ENCODE measurements at places on chromosomes 13 and 19. TPM values are rescaled to one million over a fixed set of nuclear protein-coding genes. Genes with fewer than 3 reads are reported as not detected.

DNA sequence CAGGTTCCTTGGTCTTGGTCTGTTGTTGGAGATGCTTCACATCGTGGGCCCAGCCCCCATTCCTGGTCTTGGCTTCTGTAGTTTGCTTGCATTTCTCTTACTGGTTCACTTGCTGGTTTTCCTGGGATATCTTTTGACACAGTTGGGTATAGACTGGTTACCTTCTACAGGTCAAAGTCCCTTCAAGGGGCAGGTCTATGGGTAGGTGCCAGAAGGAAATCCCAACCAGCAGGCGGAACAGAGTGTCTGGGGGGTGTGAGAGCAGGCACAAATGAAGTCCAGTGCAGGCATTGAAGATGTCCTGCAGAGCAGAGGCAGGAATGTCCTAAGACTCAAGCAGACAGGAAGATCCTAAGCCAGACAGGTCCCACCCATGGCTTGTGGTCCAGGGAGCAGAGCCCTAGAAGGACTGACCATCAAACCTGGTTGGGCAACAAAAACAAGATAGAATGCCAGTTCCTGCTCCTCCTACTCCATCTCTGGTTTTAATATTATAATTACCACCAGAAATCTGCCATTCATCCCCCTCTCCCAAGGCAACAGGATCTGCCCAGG lies 17.7 kb upstream of the WASF3 start:
- DNase-seq = no peak

Gene CEACAM20
- not detected for total RNA-seq

Gene MCEMP1
- 0.25 TPM for total RNA-seq

DNA sequence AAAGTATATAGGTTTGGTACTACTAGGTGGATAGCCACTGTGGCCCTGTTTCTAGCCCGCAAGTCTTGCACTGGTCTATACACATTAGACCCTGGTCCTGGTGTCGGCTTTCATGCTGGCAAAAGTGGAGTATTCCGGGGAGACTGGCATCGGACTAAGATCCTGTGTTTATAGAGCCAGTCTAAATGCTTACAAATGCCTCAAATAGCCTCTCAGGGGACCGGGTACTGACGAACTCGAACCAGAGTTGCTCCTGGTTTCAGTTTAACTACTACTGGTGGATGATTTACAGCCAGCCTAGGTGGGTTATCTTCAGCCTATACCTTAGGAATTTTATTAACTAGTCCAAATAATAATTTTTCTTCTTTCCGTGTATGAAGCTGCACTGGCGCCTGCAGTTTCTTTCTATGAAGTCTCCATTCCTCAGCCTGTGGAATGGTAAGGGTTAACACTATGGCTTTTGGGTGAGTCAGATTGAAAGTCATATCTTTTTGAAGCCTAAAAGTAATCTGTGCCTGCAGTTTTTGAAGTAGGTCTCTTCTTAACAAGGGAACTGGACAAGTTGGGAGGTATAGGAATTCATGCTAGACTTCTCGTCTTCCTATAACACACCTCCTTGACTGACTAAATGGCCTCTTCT lies 51.3 kb downstream of the OR10H4 start:
- no peak for DNase-seq

DNA sequence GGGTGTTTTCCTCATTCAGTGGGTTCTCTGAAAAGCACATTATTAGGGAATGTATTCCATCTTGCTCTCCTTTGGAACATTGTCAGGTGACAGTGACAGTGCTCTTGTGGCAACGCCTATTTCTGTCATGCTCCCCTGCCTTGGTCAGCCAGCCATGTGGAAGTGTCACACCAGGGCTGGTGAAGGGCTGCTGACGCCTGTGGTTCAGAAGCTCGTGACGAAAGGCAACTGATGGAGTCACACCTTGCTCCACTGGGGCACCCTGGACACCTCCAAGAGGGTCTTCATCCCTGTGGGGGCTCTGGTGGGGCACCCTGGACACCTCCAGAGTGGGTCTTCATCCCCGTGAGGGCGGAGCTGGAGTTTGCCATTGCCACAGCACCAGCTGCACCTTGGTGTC lies 68.9 kb upstream of the GPR183 start:
- peak; percentile 70 for DNase-seq

Gene STOML3
- total RNA-seq = not detected

GRCh38 chr13:65638572-65639168 lies 1591.5 kb downstream of the PCDH9 start:
- DNase-seq = no peak

DNA sequence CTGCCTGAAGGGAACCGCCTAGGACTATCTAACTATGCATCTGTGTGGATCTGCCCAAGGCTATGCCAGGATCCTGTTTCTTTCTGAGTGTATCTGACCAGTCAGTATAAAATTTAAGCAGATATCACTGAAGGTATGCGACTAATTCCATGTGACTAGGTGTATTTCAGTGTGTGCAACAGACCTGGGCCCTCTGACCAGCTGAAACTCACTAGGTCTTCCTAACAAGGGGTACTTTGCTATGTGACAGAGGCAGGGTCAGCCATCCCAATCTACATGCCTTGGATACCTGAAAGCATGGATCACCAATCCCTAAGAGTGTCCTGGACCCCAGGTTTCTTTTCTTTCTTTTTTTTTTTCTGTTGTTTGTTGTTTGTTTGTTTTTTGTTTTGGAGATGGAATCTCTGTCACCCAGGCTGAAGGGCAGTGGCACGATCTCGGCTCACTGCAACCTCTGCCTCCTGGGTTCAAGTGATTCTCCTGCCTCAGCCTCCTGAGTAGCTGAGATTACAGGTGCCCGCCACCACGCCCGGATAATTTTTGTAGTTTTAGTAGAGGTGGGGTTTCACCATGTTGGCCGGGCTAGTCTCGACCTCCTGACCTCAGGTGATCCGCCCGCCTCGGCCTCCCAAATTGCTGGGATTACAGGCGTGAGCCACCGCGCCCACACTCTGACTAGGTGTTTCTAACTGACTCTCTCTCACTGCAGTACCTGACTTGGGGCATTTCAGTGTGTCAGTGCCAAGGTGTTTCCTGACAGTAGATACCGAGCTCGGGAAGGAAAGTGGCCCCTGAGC lies 43.5 kb downstream of the FCGBP start:
- no peak for DNase-seq

Gene ELSPBP1
- total RNA-seq = not detected

DNA sequence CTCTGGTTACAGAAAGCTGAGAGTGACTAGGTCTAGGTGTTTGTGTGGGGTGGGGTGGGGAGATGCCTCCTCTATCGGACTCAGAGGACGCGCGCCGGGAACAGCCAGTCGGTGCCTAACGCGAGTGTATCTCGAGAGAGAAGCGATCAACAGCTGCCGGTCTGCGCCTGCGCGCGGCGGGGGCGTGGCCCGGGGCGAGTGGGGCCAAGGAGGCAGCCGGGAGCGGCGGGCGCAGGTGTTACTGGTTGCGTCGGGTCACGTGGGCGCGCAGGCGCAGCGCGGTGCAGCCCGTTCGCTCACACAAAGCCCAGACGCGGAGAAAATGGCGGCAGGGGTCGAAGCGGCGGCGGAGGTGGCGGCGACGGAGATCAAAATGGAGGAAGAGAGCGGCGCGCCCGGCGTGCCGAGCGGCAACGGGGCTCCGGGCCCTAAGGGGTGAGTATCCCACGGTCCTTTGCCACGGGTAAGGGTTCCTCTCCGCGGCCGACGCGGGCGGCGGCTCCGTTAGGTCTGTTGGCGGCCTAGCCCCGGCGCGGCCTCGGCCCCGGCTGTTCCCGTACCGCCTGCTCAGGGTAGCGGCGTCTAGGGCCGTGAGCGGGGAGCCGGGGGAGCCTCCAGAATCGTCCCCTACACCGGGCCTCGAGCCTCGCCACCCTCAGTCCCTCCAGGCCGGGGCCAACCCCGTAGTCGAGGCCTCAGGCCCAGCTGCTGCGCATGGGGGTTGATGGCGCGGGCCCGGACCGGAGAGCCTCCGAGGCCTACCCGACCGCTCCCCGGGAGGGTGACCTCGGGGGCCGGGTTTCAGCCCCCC lies at the start of gene HNRNPM:
HNRNPM (plus strand) TSS at position 299 of the 811 bp plus-strand sequence; CDS start at position 323, 24 bp downstream.
- peak; percentile 100 for DNase-seq

DNA sequence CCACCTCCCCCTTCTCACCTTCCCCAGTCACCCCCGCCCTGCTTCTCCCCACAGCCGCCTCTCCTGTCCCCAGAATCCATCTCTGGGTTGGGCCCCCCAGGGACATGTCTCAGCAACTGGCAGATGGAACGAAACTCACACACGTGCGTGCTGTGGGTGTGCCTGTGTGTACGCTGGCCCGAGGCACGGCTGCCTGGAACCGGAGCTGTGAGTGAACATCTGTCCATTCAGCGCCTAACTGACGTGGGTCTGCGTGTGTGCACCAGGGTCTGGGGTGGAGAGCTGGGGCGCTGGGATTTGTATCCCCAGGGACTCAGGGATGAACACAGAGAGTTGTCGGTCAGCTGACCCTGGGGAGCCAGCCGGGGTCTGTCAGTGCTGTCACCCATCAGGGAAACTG lies 752 bp upstream of the HAS1 start:
- peak; percentile 74 for DNase-seq

DNA sequence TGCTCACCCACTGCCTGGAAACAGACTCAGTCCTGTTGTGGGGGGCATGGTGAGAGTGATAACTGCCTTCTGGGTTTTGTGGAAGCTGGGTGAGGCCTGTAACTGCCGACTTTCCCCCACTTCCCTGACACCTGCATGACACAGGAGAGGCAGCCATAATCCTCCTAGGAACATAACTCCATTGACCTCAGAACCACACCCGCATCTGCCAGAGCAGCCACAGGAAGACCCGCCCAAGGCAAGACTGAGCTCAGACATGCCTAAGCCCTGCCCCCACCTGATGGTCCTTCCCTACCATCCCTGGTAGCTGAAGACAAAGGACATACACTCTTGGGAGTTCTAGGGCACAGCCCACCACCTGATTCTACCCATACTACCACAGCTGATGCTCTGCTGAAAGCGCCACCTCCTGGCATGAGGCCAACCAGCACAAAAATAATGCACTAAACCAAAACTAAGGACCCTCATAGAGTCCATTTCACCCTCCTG lies 326.7 kb downstream of the RBM26 start:
- DNase-seq = no peak

- DNase-seq = no peak
These were observed 17.7 kb upstream of the KLF5 start for GRCh38 chr13:73040968-73041596.

All from right cardiac atrium (tissue), 5 donors.